ENCODE measurements at places on chromosomes 1 and 21.

DNA sequence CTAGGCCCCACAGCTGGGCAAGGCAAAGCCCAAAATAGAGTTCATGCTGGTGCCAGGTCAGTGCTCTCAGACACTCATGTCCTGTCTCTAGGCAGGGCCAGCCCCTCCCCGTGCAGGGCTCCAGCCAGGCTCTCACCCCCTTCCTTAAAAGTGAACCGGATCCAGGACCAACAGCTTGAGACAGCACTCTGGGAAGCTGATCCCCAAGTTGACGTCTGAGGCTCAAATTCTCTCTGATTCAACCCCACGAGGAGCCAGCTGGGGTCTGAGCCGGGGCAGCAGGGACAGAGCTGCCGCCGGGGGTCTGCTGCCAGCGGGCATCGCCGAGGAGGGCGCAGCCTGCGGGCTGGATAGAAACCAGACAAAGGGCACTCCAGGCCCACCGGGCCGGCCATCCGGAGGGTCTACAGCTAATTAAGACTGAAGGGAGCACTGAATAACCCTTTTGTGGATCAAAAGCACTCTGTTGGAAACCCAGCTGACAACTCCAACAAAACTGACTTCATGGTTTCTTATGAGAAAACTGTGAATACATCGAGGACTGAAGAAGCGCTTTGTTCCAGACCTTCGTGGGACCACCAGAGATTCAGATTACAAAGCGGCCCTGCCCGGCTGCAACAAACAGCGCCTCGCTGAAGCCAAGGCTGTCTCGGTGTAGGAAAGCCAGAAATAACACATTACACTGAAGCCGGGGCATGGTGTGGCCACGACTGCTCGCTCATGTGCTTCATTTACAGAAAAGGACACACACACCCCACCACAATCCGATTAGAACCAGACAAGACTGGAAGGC lies 95.8 kb downstream of the PSMG1 start:
- no peak for DNase-seq

DNA sequence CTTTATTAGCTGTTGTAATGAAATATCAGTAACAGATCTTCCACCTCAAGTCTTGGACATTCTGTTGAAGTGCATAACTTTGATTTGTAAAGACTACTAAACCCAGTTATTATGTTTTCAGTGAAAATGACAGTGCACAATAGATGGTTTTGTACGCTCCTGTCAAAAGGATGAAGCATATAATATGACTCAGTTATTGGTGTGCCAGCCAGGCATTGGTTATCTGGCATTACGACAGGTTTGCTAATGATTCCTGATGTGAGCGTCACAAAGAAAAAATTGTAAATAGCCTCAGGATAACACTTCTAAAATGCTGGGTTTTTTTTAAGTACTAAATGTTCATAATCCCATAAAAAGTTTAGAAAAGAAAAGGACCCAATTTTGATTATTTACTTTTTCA lies 147.9 kb downstream of the MAGI3 start:
- no peak for DNase-seq

GRCh38 chr1:62057641-62058290 lies 136.9 kb upstream of the L1TD1 start:
- DNase-seq, result no peak

DNA sequence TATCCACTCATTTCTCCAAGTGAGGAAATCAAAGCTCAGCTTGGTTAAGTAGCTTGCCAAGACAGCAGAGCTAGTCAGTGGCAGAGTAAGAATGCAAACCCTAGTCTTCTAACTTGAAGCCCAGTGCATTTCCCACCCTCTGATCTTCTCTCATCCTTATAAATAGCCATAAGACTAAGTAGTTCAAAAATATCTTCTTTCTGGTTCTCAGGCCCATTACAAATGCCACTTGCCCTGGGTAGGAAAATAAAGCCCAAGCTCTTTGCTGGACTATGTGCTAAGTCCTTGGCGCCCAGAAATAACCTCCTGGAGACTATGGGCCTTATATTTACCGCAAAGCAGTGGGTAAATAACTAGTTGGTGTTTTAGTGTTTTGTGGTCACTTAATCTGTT lies 505.8 kb downstream of the PLPP3 start:
- DNase-seq, result no peak

- no peak for DNase-seq
Observed at GRCh38 chr1:223718850-223719249, 6.5 kb downstream of the CAPN2 start.

- no peak for DNase-seq
Observed at GRCh38 chr1:43440358-43440757, 13.4 kb downstream of the HYI start.

DNA sequence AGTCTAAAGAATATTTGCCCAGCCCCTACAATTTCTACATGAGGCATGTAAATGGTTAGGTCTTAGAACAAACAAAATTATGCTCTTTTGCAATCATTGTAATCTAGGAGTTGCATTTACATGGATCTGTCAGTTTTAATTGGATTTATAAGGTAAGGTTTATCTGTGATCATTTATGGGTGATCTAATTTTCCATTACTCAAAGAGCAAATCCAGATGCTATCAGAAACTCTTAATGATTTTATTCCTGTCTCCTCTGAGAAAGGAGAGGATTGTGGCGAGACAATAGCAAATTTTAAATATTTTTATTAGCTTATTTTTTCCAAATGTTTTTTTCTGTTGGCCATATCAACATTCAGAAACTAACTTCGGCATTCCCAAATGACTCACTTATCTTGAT lies 14.2 kb upstream of the NEGR1 start:
- DNase-seq, result no peak

DNA sequence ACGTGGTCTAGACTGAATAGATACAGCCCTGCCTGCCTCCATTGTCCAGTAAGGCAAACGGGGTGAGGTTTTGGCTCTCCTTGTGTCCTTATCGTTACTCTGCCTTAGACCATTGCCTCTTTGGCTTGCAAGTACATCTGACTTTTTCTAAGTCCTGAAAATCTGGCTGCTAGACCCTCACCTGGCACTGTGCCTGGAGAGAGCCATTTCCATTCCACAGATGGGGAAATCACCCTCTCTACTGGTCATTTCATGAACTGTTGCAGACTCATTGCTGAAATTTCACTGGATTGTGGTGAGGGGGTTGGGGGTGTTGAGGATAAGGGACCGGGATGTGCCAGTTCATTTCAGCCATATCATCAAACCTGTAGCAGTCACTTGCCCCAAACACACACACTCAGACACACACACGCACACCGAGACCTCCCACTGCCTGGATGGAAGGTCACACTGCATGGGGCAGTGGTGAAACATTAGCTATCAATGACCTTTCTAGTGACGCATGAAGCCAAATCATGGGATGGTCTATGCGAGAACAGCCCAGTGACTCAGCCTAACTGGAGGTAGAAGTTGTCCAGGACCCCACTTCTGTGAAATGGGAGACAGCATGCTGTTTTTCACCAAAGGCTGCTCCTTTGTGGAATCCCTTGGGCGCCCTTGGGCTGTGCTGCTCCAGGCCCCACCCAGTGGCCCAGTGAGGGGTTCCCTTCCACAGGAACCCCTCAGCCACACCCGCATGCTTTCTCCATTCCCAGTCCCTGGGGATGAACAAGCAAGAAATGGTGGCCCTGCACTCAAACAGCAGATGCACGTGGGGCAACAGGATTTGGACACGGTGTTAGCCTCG lies 34.9 kb upstream of the VASH2 start:
- no peak for DNase-seq

DNA sequence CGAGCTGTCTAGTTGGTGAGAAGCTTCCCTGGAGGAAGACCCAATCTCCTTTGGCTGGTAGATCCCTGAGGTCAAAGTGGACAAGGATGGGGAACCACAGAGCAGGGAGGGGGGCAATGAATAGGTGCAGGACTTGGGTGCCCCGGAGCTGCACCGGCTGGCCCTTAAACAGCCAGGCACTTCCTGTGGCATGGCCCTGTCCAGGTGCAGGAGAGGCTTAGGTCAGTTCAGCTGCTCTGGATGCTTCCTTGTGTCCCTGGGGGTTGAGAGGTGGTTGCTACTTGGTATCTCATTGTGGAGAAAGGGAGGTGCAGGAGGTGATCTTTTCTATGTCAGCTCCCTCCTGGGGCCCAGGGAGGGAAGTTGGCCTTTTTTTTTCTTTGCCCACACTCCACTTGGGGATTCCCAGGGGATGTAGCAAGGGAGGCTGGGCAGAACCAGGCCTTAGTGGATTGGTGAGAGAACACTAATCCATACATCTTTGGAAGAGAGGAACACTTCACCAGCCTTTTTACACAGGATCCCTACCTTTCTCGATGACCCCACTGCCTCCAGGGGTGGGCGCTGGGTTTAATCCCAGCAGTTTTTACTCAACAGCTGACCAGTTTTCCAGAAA lies 1.2 kb upstream of the ST3GAL3 start:
- peak; percentile 24 for DNase-seq

- no peak for DNase-seq
Observed at GRCh38 chr1:34009340-34009985, 145.6 kb downstream of the HMGB4 start.

- no peak for DNase-seq
Observed at GRCh38 chr1:49106445-49106844, 329.8 kb upstream of the BEND5 start.

GRCh38 chr1:32335790-32336590 lies at the start of gene MARCKSL1:
Gene MARCKSL1 (minus strand): TSS chr1:32336233. CDS start chr1:32336033, 200 bp downstream.
- peak; percentile 92 for DNase-seq

- no peak for DNase-seq
Observed at GRCh38 chr1:150537732-150538684, 11.2 kb upstream of the ADAMTSL4 start.

- no peak for DNase-seq
Observed at GRCh38 chr1:48932366-48932765, 155.7 kb upstream of the BEND5 start.

- DNase-seq, result no peak
Observed at GRCh38 chr1:75472971-75473603, 137.8 kb downstream of the SLC44A5 start.

DNA sequence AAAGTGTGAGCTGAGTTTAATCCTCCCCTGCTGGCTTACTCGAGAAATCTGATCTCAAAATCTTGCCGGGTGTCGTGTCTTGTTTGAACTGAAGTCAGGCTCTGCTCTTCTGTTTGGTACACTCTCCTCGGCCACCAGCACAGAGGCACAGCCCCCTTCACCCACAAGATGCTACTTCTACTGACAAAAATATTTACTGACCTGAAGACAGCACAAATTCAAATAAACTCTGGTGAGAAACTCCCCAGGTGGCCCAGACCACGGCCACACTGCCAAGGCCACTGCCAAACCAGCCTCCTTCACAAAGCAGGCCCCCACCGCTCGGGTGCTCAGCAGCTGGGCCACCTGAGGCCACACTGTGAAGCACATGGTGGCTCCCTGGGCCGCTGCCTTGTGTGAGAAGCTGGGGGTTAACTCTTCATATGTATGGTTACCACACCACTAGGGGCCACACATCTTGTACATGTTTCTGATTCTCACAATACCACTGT lies 80.6 kb downstream of the TGFBR3 start:
- DNase-seq, result peak; percentile 52

DNA sequence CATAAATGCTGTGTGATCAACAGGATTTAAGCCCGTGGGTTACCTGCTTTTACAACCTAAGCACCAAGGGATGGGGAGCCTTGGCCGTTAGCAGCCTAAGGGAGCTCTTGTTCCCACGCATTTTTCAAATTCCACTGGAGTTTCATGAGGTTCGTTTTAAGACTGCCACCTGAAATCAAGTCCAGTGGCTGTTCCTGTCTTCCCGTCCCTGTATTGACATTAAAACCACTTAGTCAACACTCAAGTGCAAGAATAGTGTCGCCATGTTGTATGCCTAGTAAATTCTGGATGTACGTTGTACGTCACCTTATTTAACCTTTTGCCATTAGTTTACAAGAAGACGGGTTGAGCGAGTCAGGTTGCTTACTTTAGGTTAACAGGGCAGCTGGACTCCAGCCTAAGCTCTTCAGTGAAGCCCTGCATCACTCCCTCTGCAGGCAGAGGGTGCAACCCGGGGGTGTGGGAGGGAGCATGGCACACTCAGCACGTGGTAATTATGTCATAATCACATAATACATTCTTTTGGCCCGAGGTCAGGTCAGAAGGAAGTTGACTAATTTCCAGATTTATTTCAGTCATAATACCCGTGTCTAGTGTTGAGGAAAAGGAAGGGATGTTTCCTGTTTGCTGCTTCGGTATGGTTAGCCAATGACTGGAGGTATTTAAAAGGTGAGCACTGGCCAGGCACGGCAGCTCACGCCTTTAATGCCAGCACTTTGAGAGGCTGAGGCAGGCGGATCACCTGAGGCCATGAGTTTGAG lies 42.5 kb downstream of the CNST start:
- peak; percentile 23 for DNase-seq

- DNase-seq, result no peak
Observed at GRCh38 chr1:31801458-31801857, 14.4 kb downstream of the SPOCD1 start.

DNA sequence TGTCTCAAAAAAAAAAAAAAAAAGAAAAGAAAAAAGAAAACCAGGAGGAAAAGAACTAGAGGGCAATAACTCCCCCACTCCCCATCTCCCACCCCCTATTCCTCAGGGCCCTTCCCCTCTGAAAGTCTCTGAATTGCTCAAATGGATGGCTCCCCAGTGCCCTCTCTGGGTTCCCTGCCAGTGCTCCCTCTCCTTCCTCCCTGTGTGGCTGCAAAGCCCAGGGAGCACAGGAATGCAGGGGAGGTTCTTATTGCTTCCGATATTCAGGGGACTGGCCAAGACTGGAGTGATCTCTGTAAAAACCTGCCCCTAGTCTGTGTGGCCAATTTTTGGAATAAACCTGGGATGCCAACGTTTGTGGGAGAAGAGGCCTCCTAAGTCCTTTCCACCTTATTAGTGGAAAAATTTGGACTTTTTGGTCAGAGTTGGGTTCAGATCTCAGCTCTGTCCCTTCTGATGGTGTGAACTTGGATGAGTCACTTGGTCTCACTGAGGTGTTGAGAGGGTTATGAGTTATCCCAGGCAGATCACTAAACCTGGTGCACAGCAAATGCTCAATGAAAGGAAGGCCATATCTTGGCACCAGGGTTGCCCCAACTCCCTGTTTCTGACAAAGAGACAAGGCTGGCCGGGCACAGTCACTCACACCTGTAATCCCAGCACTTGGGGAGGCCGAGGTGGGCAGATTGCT lies 13.4 kb upstream of the ARHGEF10L start:
- no peak for DNase-seq

DNA sequence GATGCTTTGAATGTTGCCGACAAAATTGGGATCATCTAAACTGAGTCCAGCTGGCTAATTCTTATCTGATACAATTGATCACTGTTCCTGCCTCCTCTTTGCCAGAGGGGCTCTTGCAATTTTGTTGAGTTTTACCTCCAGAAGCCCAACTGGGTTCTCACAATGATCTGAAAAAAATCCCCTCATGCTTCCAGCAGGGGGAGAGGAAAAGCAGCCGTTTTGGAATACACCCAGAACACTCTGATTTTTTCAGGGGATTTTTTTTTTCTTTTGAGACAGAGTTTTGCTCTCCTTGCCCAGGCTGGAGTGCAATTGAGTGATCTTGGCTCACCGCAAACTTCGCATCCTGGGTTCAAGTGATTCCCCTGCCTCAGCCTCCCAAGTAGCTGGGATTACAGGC lies 13.9 kb upstream of the RERE start:
- DNase-seq, result no peak

DNA sequence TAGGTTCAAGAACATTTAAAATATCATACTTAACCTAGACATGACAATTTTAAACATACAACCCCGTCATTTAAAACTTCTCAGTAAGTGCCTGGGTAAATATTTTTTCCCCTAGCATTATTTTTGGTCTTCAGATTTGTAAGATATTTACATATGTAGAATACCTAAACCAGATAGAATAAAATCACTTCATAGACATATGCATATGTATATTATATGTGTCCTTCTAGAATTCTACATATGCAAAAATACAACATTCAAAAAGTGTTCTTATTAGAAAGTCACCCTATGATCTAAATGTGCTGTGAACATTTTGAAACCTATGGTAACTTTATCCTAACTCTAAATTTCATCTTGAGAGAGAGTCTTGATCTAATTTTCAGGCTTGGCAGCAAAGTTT lies 1467.0 kb upstream of the B3GALT2 start:
- no peak for DNase-seq

GRCh38 chr1:94154989-94155388 lies 34.0 kb upstream of the ABCA4 start:
- no peak for DNase-seq
